ENCODE measurements at places on chromosomes 11 and 22.

DNA sequence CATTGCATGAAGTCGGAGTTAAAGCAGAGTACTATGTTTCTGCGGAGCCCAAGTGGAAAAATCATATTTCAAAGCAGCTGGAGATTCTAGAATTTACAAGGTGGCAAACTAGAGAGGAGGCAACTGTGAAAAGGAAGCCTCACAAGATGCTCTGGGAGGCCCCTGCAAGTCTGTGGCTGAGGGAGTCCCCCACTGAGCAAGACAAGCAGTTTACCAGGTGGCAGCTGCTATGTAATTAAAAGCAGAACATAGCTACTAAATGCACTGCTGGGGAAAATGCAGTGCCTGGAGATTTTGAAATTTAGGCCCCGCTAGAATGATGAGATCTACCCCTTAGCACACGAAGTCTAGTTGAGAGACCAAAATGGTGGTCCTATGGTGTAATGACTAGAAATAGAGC lies 728.0 kb downstream of the OPCML start:
- no peak for DNase-seq

GRCh38 chr11:299951-300735 lies 817 bp upstream of the IFITM5 start:
- no peak for DNase-seq

GRCh38 chr22:27151407-27151806 lies 494.0 kb downstream of the MIAT start:
- DNase-seq = no peak

- no peak for DNase-seq
These were observed 37.5 kb downstream of the BIRC2 start for GRCh38 chr11:102384419-102385079.

- DNase-seq = no peak
These were observed 107.9 kb downstream of the C11orf58 start for GRCh38 chr11:16846305-16846704.

DNA sequence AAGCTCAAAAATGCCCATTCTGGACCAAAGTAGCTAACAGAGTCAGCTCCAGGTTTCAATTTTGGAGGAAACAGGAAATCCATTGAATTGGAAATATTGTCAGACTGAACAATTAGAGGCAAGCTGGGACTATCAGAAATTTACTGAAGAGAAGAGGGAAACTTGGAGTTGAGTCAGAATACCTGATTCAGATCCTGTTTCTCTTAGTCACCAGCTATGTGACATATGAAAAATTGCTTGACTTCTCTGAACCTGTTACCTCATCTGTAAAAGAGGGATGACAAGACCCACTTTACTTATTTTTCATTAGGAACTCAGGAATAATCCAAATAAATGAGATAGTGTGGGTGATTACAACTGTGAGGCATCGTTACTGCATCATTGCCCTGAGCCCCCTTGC lies 148.9 kb upstream of the CADM1 start:
- DNase-seq = no peak

- no peak for DNase-seq
These were observed 22.9 kb upstream of the IGSF22 start for GRCh38 chr11:18748766-18749365.

Measured in stimulated activated CD4-positive, alpha-beta T cell treated with anti-CD3 and anti-CD28 coated beads, Interleukin-1b, Interleukin-23, amount 100 ng/mL, for 4 hours (primary cell).